ENCODE measurements at places on chromosomes 11 and 22. TPM values are rescaled to one million over a fixed set of nuclear protein-coding genes. Genes with fewer than 3 reads are reported as not detected.

Gene GGTLC2
- total RNA-seq, result not detected

Gene FAR1
- total RNA-seq, result 75.7 TPM

Gene ZNF214
- 1.8 TPM for total RNA-seq

Gene ATG13
- 34.5 TPM for total RNA-seq

Gene ZNRD2
- 45.9 TPM for total RNA-seq

Gene PRRG4
- not detected for total RNA-seq

Gene GGTLC3
- total RNA-seq, result not detected

Gene OR8D4
- total RNA-seq, result 0.37 TPM

Gene HTR3B
- under 0.01 TPM for total RNA-seq

Gene FAM118B
- total RNA-seq, result 21.3 TPM

Gene ROBO4
- total RNA-seq, result 26.6 TPM

Gene ANO5
- not detected for total RNA-seq

Gene OLFML1
- total RNA-seq, result 10.7 TPM

Gene CRYBA4
- total RNA-seq, result not detected

Gene CNTN5
- not detected for total RNA-seq

Gene MLC1
- not detected for total RNA-seq

Gene MRPL40
- total RNA-seq, result 34.2 TPM

Gene APOBEC3B
- total RNA-seq, result 3.9 TPM

Gene MRPL16
- total RNA-seq, result 40.9 TPM

Gene CYB5R2
- total RNA-seq, result 17.6 TPM

Gene SCGB1A1
- not detected for total RNA-seq

Gene OR10A2
- total RNA-seq, result not detected

Gene TRIM51G
- total RNA-seq, result not detected

Gene CASP5
- total RNA-seq, result not detected

Gene TOP3B
- 35.4 TPM for total RNA-seq

Gene PGA3
- total RNA-seq, result 0.73 TPM

Gene LDHAL6A
- total RNA-seq, result not detected

Gene FGF3
- total RNA-seq, result not detected

Gene RGL4
- total RNA-seq, result not detected

Gene CBL
- total RNA-seq, result 11.7 TPM

Gene FAM118A
- 47.0 TPM for total RNA-seq

Gene TSPAN18
- total RNA-seq, result not detected

Gene L3MBTL2
- 22.1 TPM for total RNA-seq

Gene HEPACAM
- total RNA-seq, result not detected

Data from subcutaneous preadipocyte (primary cell).